ENCODE measurements at places on chromosomes 1 and 21. TPM values are rescaled to one million over a fixed set of nuclear protein-coding genes. Genes with fewer than 3 reads are reported as not detected.

GRCh38 chr1:70458131-70458530 is 47.1 kb downstream of the CTH start:
- no peak for DNase-seq

DNA sequence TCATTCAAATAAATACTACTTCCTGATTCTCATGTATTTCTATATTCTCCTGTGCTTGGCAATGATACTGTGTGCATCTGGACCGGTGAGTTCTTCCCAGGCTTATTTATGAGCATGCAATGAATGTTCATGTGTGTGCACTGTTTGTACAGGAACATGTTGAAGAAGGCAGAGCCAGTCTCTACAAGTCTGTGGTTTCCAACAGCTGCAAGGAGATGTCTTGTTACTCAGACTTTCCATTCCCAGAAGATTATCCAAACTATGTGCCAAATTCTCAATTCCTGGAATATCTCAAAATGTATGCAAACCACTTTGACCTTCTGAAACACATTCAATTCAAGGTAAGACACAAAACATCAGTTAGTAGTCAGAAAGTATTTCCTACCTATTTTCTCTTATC is 19.1 kb downstream of the FMO1 start:
- no peak for DNase-seq

GRCh38 chr1:31299365-31299764 is 2.5 kb downstream of the ZCCHC17 start:
- no peak for DNase-seq

DNA sequence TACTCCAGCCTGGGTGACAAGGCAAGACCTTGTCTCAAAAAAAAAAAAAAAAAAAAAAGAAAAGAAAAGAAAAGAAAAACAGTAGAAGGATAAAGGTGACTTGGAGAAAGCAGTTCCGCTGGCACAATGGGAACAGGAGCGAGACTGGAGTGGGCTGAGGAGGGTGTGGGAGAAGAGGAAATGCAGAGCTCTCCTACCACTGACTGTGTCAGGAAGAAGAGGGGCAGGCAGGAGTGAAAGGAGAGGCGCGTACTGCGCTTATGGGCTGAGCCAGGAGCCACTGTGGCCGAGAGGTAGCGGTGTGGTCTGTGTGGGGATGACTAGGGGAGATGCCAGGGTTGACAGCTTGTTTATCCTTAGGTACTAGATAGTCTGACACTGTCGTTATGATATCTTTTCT is 6.4 kb upstream of the PROK1 start:
- no peak for DNase-seq

DNA sequence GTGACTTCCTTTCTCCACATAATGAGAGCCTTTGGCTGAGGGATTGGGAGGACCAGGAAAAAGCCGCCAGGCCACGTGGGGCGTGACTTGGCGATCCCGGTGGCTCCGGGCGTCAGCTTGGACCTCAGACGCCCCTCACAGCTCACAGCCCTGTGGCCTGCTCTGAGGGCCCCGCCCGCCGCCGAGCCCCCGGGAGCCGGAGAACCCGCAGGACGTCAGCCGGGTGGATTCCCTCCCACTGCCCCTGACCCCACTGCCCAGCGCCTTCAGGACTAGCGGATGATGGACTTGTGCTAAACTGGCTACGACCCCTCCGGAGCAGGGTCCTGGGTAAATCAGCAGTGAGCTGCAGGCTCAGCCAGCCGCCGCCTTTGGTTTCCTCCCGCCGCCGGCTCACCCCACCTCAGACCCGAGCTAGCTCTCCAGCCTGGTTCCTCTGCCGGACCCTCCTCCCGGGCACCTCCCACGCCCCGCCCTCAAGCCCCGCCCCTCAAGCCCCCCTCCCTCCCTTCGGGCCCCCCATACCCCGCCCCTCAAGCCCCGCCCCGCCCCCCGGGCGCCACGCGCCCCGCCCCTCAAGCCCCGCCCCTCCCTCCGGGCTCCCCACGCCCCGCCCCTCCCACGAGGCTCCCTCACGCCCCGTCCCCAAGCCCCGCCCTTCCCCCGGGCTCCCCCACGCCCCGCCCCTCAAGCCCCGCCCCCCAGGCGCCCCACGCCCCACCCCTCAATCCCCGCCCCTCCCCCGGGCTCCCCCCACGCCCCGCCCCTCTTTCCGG is 10.0 kb upstream of the FAAP20 start:
- no peak for DNase-seq

DNA sequence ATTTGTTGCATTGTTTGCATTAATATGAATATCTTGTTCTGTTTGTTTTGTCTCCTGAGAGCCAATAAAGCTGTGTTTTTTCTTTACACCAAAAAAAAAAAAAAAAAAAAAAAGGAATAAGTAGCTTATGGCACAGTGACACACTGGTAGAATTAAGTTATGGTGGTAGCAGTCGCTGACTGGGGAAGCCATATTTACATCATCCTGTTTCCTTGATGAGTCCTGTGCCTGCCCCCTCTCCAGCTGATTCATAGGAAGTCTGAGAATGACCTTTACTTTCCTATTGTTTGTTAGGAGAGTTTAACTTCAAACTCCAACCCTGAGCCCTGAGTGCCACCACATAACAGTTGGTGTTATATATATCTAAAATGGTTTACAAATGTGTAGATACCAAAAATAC is 62.2 kb downstream of the OBSCN start:
- no peak for DNase-seq

GRCh38 chr1:30706528-30706927 is 16.9 kb downstream of the MATN1 start:
- DNase-seq: no peak

- DNase-seq: no peak
Measured at GRCh38 chr1:213925531-213926182, 62.1 kb upstream of the PROX1 start.

DNA sequence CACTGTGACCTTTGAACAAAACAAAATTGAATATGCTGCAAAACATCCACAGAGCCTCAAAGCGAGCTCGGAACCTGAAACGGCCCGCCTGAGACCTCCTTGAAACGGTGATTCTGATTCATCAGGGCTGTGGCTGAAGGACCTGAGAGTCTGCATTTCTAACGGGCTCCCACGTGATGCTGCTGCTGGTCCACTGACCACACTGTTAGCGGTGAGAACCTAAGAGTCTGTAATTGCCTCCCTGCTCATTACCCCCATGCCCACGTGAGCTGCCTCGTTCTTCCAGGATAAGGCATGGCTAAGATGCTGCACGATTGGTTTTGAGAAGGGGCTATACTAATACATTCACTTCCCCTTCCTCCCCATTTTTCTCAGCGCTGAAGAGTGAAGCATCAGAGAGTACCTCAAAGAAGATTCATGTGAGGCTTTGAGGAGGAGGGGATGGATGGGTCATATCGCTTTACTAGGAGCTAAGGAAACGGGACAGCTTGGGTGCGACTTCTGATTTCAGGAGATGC is 9.7 kb downstream of the TLR5 start:
- DNase-seq: no peak

GRCh38 chr1:195434566-195435203 is 1173.6 kb downstream of the KCNT2 start:
- DNase-seq: no peak

- DNase-seq: no peak
Measured at GRCh38 chr1:25959611-25960010, 38.3 kb downstream of the PAFAH2 start.

GRCh38 chr1:87905651-87906050 is 577.0 kb downstream of the LMO4 start:
- DNase-seq: no peak

DNA sequence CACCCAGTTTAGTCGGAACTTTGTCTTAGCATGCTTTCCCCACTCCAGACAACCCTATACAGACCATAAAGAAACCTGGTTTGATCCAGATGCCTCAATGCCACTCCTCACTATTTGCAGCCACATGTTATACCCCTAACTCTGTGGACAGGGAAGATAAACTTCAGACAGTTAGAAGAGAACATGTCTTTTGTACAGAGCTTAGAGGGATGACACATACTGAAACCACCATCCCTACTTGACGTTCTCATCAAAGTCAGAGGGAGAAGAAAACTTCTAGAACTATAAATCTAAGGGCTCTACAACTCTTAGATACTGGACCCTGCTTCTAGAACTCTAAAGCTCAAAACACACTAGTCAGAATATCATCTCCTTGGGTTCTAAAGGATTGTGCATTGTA is 3.7 kb downstream of the SYT6 start:
- no peak for DNase-seq

- DNase-seq: no peak
Measured at GRCh38 chr1:167776616-167777268, 55.0 kb downstream of the MPZL1 start.

GRCh38 chr1:88581703-88582102 is 102.4 kb upstream of the PKN2 start:
- no peak for DNase-seq

GRCh38 chr1:158257888-158258287 is 3.7 kb downstream of the CD1A start:
- DNase-seq: no peak

DNA sequence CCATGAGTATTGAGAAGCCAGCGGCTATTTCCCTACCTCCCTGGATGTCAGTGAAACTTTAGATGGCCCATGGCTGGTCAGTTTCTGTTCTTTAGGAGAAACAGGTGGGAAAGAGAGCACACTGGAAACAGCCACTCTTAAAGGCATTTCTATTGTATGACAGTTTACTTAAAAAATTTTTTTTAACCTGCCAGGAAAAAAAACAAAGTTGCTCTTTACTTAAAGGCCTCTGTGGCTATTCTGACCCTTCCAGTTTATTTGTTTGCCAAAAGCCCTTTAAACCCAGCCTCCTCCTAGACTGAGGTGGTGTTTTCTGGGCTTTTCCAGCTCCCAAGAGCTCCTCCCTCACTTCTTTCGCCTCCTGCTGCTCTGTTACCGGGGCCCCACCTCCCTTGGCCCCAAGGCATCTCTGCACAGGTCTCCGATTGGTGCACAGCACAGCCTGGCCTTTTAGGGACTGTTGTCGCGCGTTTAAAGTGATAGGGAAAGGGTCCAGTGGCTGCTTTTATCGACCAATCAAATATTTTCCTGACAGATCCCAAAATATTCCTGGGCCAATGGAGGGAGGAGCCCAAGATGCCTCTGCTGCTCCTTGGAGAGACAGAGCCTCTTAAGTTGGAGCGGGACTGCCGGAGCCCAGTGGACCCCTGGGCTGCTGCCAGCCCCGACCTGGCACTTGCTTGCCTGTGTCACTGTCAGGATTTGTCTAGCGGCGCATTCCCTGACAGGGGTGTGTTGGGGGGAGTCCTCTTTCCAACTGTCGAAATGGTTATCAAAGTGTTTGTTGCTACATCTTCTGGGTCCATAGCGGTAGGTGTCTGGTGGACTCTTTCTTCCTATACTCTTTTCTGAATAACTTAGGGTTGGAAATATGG is at the start of gene SH3BGR:
TSS of gene SH3BGR (plus strand) at position 639 of the 875 bp plus-strand sequence. CDS start at position 766, 127 bp downstream.
- DNase-seq: no peak

- DNase-seq: no peak
Measured at GRCh38 chr1:234839663-234840062, 229.7 kb upstream of the IRF2BP2 start.

DNA sequence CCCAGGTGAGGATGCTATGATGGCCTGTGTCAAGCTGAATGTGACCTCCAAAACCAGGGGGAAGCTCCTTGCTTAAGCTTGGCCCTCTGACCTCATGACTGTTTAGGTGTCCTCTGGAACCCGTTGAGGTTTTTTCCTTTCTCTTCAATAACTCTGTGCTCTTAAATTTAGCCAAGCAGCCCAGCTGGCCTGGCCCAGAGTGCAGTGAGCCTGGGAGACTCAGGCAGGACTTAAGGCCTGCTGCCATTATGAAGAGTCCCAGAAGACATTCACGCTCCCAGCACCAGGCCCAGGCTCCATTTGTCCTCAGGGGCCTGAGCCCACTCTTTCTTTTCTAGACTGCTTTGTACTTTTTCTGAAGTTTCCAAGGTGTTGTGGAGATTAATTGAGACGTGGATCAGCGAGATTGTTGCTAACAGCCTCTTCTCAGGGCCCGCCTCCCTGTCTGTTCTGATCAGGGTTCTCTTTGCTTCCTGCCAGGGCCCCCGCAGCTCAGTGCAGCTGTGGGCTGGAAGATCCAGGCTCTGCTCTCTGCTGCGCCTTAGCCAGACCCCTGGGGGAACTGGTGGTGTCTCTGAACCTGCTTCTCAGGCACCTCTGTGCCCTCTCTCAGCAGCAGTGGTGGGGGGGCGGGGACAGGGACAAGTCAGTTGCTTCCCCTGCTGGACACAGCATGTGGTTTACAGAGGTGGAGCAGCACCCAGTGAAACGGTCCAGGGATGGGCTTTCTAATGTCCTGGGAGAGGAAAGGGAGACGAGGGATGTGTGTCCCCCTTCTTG is 124.2 kb downstream of the GRIK3 start:
- no peak for DNase-seq

DNA sequence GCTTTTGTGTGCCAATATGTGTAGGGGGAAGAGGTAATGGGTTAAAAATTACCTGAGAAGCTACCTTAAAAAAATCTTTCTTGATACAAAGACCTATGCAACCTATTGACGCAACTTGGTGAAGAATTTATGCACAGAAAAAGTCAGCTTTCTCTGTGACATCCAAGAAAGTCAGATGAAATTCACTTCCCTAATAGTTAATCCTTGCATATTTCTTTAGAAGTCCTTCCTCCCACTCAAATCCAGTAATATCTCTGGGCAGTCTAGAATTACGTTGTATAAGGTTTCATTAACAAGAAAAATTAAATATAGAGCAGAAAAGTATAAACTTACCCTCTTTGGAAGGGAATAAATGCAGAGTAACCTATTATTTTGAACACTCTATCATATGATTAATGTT is 2.9 kb downstream of the UBAP2L start:
- no peak for DNase-seq

- DNase-seq: no peak
Measured at GRCh38 chr1:16376971-16377370, 9.9 kb downstream of the SZRD1 start.

DNA sequence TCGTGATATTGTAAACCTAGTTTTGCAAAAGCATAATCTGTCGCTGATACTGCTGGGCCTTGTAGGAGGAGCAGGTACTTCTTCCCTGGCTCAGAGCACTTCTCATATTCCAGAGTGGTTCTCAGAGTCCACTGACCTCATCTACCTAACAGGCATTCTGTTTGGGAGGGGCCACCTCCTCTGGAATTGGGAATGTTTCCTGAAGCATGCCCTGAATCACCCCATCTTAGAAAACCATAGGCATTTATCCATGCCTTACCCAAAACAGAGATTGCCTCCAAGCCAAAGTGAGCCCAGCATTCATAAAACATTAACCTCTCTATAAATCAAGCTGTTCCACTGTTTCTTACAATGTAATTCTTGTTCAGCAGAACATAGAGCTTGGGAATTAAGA is 35.1 kb downstream of the SLC44A3 start:
- DNase-seq: no peak

GRCh38 chr21:29718081-29718815 is 221.5 kb downstream of the GRIK1 start:
- DNase-seq: no peak

Gene TTC22
- total RNA-seq: 19.8 TPM

Gene C2CD2
- 6.3 TPM for total RNA-seq

Gene ERICH3
- 0.05 TPM for total RNA-seq

Gene ILDR2
- total RNA-seq: 9.3 TPM

Gene HSPA6
- total RNA-seq: 1.2 TPM

Gene ACADM
- 43.4 TPM for total RNA-seq

Gene RUNX3
- 177 TPM for total RNA-seq

Gene RASSF5
- total RNA-seq: 213 TPM

All from activated CD4-positive, alpha-beta memory T cell treated with anti-CD3 and anti-CD28 coated beads, Interleukin-2, amount 10 ng/mL, durations not matched to agents 7 days and 5 days (primary cell).